T-cell (primary cell): ENCODE measurements at places on chromosomes 6 and 20. TPM values are rescaled to one million over a fixed set of nuclear protein-coding genes. Genes with fewer than 3 reads are reported as not detected.

DNA sequence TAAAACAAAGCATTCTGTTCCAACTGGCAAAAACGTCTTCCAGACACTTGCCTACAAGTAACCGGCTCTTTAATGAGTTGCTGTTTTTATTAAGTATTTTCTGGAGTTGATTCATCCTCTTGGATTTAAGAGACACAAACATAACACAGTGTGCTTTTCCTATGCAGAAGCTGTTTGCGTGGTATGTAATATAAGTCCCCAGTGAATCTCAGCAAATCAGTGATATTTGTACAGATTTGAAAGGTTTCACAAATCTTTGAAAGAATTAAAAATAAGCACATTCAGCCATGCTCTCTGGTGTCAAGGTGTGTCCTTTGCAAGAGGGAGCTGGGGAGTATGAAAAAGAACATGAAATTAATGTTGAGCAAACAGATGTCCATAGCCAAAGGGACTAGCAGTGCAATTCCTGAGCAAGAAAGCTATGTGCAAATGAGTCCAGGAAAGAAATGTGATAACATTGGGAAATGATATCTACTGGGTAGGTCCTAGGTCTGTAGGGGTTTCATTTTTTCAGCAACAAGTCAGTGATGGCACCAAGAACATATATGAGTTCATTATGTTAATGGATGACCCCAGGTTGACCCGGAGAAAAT, 170.1 kb upstream of the PHACTR1 start:
- no peak overlapping the region for H3K27ac ChIP-seq
- no peaks in the 10 kb centered on the region for H3K27me3 ChIP-seq
- no peak for DNase-seq
- no peaks in the 10 kb centered on the region for H3K4me1 ChIP-seq
- no peak overlapping the region for H3K4me3 ChIP-seq

GRCh38 chr6:51139950-51140385, 321.3 kb downstream of the TFAP2B start:
- no peak for DNase-seq
- H3K4me3 ChIP-seq: no peak overlapping the region
- H3K27me3 ChIP-seq: no peaks in the 10 kb centered on the region
- H3K27ac ChIP-seq: no peak overlapping the region
- H3K36me3 ChIP-seq: no peaks in the 10 kb centered on the region

GRCh38 chr6:126720304-126720703, 380.4 kb downstream of the CENPW start:
- no peaks in the 10 kb centered on the region for H3K36me3 ChIP-seq
- no peak for DNase-seq
- no peaks in the 10 kb centered on the region for H3K27me3 ChIP-seq
- H3K27ac ChIP-seq: no peak overlapping the region
- H3K4me1 ChIP-seq: no peaks in the 10 kb centered on the region

DNA sequence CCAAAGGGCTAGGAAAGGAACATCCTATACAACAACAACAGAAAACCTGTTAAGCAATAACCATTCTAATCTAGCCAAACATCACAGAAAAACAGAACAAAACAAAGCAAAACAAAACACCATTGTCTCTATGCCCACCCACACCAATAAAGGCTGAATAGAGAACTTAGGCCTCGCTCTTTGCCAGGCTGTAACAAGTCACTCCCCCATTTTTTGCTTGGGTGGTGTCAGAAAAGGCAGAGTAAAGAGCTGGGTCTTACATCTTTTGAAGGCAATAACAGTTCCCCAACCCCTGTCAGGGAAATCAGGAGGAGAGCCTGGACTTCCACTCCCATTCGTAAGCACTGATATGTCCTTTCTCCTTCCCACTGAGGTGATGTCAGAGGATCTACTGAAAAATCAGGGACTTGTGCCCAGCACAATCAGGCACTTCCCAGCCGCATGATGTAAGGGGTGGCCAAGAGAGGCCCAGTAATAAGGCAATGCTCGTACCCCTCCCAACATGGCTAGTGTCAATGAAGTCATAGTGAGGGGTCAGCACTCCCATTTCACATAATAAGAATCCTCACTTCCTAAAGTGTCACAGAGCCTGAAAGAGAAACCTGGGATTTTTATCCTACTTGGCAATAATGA, 31.0 kb downstream of the THEMIS start:
- no peaks in the 10 kb centered on the region for H3K27me3 ChIP-seq
- H3K36me3 ChIP-seq: peaks cover 7% of the 10 kb centered on the region
- peaks cover 20% of the 10 kb centered on the region for H3K4me1 ChIP-seq
- H3K4me3 ChIP-seq: no peak overlapping the region

DNA sequence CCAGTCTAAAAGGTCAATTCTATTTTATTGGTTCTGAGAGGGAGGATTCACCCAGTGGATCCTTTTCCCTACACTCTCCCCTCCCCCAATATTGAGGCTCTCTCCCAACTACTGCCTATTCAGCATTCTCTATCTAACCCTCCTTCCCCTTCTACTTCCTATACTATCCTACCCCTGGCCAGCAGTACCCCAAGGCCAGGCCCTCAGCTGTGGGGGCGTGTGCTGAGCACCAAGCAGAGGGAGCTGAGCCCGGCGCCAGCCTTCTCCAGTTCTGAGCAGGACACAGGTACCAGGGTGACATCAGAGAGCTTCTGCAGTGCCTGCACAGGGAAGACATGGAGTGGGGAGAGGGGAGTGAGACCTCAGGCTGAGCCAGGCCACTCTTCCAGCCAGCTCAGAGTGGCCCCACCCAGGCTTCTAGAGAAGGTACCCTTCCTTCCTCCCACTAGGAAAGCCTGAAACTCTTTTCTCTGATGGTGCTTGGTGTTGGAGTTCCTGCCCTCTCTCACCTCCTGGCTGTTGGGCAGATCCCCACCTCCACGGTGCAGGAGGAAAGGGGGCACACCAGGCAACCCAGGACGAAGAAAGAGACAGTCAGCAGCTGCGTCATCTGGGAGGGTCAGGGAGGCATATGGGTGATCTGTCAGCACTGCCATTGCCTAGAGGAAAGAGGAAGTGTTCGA, 1.9 kb downstream of the DDAH2 start:
- H3K4me1 ChIP-seq: peaks cover 13% of the 10 kb centered on the region
- no peak for DNase-seq
- H3K27me3 ChIP-seq: no peaks in the 10 kb centered on the region
- no peaks in the 10 kb centered on the region for H3K36me3 ChIP-seq
- no peak overlapping the region for H3K4me3 ChIP-seq
- no peak overlapping the region for H3K27ac ChIP-seq

PLEKHG1 gene
- total RNA-seq: 2.5 TPM
